Psoas muscle (tissue), 8 donors: ENCODE measurements at places on chromosomes 11 and 22. TPM values are rescaled to one million over a fixed set of nuclear protein-coding genes. Genes with fewer than 3 reads are reported as not detected.
A peak's percentile ranks its signal among the peaks of the same experiment; 100 is the strongest.

Gene SYT9
- total RNA-seq = not detected

Gene LRRC75B
- 2.2 TPM for total RNA-seq

DNA sequence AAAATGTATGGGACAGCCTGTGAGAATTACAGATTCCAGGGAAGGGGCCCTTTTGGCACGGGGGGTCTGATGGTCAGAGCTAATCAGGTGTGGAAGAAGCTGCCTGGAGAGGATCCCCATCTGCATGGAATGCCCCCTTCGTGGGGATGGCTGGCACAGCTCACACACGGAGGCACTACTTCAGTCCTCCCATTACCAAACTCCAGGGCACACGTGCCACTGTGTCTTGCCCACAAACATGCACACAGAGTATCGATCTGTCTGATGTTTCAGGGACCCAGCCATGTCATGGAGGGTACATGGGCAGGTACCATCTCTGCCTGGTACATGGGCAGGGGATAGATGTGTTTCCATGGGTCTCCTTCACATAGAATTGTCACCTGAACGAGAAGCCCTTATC lies 14.7 kb downstream of the KCNQ1OT1 start:
- H3K36me3 ChIP-seq = no peaks in the 10 kb centered on the region
- no peak overlapping the region for H3K27ac ChIP-seq
- H3K4me1 ChIP-seq = peaks cover 5% of the 10 kb centered on the region

DNA sequence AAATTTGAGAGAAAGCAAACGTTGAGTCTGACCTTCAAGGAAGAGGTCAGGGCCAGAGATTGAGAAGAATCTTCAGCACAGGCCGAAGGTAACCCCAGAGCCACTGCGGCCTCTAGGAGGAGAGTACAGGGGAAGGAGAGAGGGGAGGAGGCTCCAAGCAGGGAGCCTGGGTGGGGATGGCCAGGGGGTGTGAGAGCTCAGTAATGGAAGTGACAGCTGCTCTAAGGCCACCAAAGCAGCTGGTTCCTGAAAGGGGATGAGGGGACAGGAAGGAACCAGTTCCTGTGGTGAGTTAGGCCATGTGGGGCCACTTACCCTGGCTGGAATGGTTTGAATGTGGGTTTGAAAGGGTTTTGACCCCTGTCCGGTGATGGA lies 46.1 kb downstream of the PISD start:
- no peaks in the 10 kb centered on the region for H3K36me3 ChIP-seq
- H3K27ac ChIP-seq = peak overlapping the region; percentile 9
- no peaks in the 10 kb centered on the region for H3K4me1 ChIP-seq
- no peak overlapping the region for H3K4me3 ChIP-seq
- no peak for DNase-seq
- H3K27me3 ChIP-seq = no peaks in the 10 kb centered on the region

- H3K27ac ChIP-seq = peak overlapping the region; percentile 80
- no peak for DNase-seq
- no peaks in the 10 kb centered on the region for H3K27me3 ChIP-seq
Observed at GRCh38 chr22:28711341-28711740, 30.3 kb downstream of the CHEK2 start.

- H3K27me3 ChIP-seq = no peaks in the 10 kb centered on the region
- peaks cover 3% of the 10 kb centered on the region for H3K4me1 ChIP-seq
- no peaks in the 10 kb centered on the region for H3K36me3 ChIP-seq
- H3K4me3 ChIP-seq = no peak overlapping the region
Observed at GRCh38 chr11:10298342-10298741, 4.3 kb upstream of the SBF2 start.
